Activated CD4-positive, alpha-beta T cell treated with anti-CD3 and anti-CD28 coated beads for 24 hours (primary cell): ENCODE measurements at places on chromosomes 16 and 17.

DNA sequence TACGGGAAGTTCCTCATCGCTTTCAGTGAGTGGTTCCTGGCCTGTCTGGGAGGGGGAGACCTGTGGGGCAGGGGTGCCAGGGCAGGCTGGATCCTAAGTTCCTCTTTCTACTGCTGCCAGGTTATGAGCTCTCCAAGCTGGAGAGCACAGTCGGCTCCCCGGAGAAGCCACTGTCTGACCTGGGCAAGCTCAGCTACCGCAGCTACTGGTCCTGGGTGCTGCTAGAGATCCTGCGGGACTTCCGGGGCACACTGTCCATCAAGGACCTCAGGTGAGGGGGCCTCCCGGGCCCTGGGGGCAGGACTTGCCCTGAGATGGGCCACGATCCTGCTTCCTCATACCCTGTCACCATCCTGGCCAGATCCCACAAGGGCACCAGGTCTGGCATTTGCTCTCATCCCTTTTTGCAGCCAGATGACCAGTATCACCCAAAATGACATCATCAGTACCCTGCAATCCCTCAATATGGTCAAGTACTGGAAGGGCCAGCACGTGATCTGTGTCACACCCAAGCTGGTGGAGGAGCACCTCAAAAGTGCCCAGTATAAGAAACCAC, 5.1 kb downstream of the PRSS8 start:
- no peak for DNase-seq

DNA sequence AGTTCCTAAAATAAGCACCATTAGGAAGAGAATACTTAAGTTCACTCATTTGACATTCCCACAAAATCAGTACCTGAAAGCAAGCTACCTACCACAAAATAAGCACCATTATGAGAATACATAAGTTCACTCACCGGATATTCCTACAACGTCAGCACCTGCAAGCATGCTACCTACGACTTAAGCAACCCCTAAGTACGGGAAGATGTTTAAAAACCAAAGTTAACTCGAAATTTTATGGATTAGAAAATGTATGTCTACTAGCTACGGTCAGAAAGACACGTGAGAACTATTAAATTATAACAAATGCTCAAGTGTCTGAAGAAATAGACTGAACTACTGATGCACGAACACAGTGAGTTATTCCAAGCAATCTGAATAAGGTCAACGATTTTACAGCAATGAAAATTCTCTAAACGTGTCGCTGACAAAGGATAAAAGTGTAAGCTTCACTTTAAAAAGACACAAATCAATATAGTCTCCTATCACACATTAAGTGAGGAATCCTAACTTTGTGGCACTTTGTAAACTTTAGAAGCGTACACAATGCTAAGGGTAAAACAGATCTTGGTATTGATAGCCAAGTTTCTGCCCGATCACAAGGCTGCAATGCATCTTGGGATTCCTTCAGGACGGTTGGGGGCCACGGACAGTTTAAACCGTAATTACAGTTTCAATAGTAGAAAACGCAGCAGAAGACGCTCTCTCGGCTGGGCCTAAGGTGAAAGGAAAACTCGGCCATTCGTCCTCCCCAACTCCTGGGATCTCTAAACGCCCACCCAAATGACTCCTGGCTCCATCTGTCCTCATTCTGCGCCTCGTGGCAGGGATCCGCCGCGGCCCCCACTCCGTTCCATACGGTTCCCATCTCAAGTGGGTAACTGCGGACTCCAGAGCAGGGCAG, 1.3 kb downstream of the GSPT1 start:
- DNase-seq = peak; percentile 29

GRCh38 chr17:20116683-20117309, 107.6 kb downstream of the SPECC1 start:
- peak; percentile 45 for DNase-seq

GRCh38 chr16:19001788-19002187, 18.1 kb downstream of the TMC7 start:
- DNase-seq = no peak

GRCh38 chr17:43740541-43740940, 18.1 kb downstream of the SOST start:
- no peak for DNase-seq

- no peak for DNase-seq
Measured at GRCh38 chr16:80557037-80557436, 16.2 kb downstream of the DYNLRB2 start.

DNA sequence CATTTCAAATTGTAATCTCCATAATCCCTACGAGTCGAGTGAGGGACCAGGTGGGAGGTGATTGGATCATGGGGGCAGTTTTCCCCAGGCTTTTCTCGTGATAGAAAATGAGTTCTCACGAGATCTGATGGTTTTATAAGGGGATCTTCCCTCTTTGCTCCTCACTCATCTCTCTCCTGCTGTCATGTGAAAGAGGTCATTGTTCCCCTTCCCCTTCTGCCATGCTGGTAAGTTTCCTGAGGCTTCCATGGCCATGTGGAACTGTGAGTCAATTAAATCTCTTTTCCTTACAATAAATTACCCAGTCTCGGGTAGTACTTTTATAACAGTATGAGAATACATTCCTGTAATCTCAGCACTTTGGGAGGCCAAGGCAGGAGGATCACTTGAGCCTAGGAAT, 76.7 kb upstream of the MARCHF10 start:
- DNase-seq = no peak

DNA sequence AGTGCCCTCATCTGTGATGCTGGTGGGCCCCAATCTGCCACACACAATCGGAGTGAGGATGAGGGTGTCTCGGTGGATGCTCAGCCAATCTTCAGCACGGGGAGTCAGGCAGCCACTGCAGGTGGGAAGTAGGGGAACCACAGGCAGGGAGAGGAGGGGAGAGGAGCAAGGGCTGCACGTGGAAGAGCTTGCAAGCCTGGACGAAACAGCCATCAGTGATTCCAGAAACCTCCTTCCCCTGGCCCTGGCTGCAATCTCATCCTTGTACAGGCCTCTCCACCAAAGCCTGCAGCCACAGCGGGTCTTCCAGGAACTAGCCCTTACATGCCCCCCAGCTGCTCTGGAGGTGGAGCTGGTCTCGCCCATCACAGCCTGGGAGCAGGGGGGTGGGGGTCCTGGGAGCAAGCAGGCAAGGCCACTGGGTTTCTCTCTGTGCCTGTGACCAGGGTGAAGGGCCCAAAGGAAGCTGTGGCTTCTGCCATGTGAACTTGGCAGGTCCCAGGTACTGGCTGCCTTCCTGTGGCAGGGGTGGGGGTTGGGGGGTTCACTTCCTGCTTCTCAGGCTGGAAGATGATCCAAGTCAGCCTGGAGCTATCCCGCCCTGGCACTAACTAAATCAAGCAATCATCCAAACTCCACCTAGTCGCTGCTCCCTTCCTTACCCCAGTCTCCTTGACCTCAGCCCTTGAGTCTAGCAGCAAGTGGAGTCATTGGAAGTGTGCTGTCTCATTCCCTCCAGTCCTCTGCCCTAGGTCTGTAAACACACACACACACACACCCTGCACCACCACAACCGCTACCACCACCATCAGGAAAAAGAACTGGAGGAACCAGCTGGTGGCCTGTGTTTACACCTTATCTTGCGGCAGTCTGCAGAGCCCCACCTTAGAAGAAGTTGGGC, 29.4 kb upstream of the MLKL start:
- no peak for DNase-seq

GRCh38 chr16:59880611-59881010, 1146.5 kb upstream of the GOT2 start:
- DNase-seq = no peak

DNA sequence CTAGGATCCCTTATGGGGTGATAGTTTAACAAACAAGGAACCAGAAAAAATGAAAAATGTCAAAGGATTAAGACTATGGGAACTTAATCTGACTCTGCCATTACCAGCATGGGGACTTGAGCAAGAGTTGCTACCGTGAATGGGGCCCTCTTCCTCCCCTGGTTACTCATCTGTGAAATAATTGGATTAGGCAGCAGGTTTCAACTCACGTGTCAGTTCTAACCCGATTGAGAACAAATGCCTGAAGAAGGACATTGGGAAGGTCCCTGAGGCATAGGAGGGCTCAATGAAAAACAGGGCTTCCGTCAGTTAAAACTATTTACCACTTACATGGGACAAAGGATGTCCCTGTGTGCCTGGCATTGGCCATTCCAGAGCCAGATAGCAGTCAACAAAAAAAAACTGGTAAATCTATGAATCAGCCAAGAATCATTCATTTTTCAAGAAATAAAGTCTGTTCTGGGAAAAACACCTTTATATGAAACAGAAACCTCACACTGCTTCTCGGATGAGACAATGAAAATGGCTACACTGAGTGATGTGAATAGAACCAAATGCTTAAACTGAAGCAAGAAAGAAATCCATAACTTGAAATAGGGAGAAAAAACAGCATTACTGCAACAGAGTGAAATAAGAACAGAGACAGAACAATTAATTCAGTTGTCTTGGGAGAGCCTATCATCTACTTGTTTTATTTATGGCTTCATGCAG, 104.3 kb downstream of the ADAMTS18 start:
- DNase-seq = no peak

DNA sequence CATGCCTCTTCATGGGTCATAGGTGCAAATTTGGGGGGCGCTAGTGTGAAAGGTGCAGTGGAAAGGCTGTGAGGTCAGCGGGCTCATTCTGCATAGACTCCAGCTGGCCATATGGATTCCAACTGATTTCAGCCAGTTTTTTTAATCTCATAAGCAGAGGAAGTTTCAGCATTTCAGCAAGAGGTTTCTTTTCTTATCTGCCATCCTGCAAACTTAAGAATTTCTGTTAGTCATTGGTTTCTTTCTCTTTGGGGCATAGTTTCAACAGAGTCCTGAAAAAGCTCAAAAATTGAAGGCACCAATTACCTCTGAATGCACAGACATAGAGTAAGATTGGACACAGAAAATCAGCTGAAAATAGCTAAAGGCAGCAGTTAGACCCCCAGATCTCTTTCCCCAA, 16.2 kb upstream of the ALOX15 start:
- DNase-seq = no peak

DNA sequence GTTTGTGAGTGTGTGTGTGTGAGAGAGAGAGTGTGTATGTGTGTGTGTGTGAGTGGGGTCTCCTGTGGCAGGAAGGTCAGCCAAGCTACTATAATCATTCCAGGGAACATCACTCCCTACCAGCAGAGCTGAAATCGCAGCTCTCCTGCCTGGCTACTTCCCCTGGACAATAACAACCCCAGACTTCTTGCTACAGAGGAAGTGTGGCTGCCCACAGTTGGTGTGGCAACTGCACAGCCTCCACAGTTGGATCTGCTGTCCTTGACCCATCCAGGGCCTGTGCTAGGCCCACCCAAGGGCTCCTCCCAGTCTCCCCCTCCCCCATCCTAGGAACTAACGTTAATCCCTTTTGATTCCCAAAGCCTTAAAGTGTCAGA, 1.5 kb downstream of the SLC13A5 start:
- no peak for DNase-seq

- no peak for DNase-seq
Measured at GRCh38 chr16:2745961-2746360, 6.5 kb upstream of the SRRM2 start.

DNA sequence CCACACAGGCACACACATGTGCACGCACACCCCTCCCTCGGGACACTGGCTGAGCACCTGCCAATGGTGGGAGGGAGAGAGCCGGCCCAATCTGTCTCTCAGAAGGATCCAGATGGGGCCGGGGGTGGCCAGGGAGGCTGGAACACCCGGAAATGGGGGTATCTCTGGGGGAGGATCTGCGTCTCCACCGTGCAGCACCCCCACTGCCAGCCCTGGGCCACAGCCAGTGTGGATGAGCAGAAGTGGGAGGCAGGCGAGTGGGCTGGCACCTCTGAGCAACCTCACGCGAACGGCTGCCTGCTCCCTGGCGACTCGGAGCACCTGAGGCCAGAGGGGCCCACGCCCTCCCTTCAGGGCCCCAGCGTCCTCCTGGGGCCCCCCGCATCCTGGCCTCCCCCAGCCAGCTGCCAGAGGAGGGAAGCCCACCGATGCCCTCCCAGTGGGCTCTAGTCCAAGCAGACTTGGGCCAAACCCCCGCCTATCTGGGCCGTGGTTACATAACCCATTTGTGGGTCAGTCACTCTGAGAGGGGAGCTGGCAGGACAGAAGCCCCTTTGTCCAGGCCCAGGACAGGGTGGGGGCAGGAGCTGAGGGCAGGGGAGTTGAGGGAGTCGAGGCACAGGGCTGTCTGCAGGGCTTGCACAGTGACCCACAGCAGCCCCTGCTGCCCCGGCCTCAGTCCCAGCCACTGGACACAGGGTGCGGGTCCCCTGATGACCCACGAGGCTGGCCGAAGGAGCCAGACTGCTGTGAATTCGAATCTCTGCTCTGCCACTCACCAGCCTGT, 5.6 kb downstream of the CASKIN1 start:
- no peak for DNase-seq

DNA sequence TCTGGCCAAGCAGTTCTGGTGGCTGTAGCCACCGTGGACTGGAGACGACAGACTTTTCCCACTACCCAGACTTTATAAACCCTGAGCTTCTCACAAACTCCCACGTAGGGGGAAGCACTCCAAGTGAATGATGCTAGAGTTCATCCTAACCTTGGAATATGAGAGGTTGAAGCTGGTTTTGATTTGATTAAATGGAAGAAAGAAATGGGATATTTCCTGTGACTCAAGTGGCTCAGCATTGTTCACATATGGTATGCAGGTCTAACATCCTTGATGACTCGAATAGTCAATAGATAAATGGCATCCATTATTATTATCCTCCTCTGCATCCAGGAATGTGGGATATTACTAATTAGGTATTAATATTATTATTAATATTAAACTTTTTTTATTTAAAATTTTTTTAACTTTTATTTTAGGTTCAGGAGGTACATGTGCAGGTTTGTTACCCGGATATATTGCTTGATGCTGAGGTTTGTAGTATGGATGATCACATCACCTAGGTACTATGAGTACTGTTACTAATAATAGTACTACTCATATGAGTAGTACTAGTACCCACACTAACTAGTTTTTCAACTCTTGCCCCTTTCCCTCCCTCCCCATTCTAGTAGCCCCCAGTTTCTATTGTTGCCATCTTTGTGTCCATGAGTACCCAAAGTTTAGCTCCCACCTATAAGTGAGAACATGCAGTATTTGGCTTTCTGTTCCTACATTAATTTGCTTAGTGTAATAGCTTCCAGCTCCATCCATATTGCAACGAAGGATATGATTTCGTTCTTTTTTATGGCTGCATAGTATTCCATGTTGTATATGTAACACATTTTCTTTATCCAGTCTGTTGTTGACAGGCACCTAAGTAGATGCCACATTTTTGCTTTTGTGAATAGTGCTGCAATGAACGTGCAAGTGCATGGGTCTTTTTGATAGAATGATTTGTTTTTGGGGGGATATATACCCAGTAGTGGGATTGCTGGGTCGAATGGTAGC, 22.9 kb downstream of the PIK3R6 start:
- no peak for DNase-seq

DNA sequence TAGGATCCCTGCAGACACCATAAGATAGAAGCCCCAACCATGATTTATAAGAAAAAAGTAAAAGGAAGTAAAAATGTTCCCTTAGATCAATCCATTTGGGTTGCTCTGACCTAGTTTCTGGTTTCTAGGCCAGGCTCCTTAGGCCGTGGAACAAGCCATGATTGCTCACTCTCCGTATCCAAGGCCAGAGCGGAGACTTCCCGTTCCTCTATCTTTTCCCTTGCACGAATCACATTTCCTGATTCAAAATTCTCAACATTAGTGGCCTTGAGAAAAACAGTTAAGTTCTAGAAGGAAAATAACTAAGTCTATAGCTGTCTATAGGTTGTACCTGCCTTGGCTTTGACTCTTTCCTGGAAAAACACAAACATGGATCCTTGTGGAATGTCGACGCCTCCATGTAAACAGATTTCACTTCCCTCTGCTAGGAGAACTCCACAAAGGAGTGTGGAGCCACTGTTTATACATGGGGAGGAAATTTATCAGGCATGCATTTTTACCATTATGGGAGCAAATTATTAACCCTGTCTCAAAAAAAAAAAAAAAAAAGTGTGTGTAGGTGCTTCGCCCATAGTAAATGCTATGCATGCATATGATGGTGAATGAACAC, 149.6 kb downstream of the ZFHX3 start:
- DNase-seq = no peak

- DNase-seq = no peak
Measured at GRCh38 chr16:47979164-47979520, 176.7 kb downstream of the ABCC12 start.
